Iris pigment epithelial cell (primary cell): ENCODE measurements at places on chromosomes 3 and 15.
A peak's percentile ranks its signal among the peaks of the same experiment; 100 is the strongest.

GRCh38 chr15:44414001-44414400 is 13.4 kb upstream of the CTDSPL2 start:
- no peak for DNase-seq

- DNase-seq, result peak; percentile 66
Measured at GRCh38 chr3:187689984-187690383, 12.4 kb downstream of the RTP2 start.

- peak; percentile 89 for DNase-seq
Measured at GRCh38 chr3:170429050-170429449, 10.4 kb downstream of the CLDN11 start.

DNA sequence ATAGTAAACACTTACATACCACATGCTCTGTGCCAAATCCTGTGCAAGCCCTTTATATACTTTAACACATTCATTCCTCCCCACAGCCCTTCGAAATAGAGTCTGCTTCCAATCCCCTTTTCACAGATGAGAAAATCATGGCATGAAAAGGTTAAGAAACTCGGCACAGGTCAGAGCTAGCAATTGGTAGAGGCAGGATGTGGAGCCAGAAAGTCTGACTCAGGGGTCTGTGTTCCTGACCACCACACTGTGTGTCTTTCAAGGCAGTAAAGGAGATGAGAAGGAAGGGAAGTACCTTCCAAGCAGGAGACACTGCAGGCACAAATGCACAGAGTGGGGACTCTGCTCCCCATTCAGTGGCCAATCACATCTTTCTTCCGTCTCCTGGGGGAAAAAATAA is 61.1 kb downstream of the SCN11A start:
- DNase-seq, result peak; percentile 7

- DNase-seq, result no peak
Measured at GRCh38 chr15:31158858-31159569, 57.5 kb upstream of the TRPM1 start.

DNA sequence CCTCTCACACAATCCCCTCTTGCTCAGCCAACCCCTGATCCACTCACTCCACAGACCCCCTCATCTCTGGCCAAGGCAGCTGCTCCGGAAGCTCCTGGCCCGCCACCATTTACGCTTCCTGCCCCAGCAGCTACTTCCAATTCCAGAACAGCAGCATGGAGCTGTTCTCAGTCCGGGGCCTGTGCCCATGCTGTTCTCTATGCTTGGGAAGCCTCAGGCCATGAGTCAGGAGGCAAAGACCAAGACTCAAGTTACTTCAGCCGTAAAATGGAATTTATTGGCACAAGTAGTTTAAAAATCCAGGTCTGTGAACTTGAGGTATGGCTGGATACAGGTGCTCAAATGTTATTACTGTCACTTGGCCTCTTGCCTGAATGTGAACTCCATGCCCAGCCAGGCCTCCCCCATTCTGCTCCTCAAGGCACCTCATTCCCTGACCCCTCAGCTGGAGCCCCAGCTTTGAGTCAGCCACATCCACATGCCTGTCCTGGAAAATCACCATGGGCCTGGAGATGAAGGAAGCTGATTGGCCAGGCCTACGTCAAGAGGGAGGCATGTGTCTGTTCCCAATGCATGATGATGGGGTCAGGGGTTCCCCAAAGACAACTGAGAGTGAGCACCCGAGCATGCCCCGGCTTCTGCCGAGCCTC is 31.4 kb upstream of the CACNA2D2 start:
- DNase-seq, result peak; percentile 23

- peak; percentile 16 for DNase-seq
Measured at GRCh38 chr3:18758047-18758704, 333.0 kb upstream of the SATB1 start.

- DNase-seq, result no peak
Measured at GRCh38 chr3:194203482-194204041, 67.6 kb downstream of the HES1 start.

DNA sequence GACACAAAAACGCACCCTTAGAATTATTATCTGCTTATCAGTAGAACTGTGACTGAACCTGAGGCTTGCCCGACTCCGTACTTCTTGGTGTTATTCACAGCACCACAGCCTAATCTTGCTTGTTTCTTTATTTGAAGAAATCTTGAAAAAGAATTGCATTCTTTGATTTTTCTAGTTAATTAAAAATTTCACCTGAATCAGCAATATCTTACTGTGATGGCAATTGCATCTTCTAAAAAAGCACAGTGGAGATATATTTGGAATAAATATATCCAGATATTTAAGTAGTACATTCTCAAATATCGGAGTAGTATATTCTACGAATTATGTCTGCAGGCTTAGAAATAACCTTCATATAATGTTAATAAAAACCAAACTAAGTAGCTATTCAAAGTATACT is 90.1 kb upstream of the LYSMD4 start:
- DNase-seq, result no peak

- peak; percentile 3 for DNase-seq
Measured at GRCh38 chr3:72259755-72260587, 475.0 kb upstream of the PROK2 start.

- peak; percentile 53 for DNase-seq
Measured at GRCh38 chr3:129503471-129504291, 24.8 kb upstream of the RHO start.

- DNase-seq, result no peak
Measured at GRCh38 chr15:74579001-74579400, 36.6 kb upstream of the CLK3 start.

DNA sequence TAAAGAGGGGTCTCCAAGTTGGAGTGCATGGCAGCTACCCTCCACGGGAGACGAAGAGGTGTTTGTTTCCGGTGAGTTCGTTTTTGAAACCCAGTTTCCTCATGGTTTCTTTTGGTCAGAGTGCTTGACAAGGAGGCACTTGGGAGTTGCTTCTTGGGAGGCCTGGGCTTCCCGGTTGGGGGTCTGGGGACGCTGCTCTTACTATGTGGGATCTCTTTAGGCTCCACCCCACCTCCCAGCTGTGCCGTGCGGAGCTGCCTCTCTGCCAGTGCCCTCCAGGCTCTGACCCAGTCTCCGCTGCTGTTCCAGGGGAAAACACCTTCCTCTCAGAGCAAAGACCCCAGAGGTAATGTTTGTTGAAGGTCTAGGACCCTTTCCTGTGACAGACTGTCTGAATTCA is 29.6 kb downstream of the KIF7 start:
- DNase-seq, result no peak

- DNase-seq, result peak; percentile 99
Measured at GRCh38 chr15:60371175-60372051, 26.4 kb downstream of the ANXA2 start.

DNA sequence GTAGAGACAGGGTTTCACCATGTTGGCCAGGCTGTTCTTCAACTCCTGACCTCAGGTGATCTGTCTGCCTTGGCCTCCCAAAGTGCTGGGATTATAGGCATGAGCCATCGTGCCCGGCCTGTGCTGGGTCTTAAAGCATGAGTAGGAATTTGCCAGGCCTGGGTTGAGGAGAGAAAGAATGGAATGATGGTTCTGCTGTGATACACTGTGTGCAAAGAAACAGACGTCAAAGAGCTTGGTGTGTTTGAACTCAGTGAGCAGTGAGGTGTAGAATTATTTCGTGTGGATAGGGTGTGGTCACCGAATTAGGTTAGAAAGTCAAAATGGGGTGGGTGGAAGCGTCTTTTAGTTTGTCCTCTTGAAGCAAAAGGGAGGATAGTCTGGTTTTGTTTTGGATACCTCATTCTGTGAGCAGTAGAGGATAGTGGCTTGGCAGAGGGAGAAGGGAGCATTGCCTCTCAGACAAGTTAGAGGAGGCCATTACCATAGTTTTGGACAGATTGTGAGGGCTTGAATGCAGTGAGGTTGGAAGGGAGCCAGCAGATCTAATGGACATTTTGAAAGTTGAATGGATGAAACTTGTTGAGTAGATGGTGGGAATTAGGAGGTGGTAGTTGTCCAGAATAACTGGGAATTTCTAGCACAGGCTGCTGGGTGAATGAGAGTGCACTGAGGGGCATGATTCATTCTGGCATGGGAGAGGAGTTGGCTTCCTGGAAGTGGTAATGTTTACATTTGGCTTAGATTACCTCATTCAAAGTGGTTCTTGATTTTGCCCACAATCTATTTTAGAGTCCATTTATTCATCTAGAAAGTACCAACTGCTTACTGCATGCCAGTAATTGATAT is 27.2 kb downstream of the AKAP13 start:
- peak; percentile 91 for DNase-seq

GRCh38 chr15:89443581-89443980 is 52.8 kb downstream of the RHCG start:
- DNase-seq, result no peak

DNA sequence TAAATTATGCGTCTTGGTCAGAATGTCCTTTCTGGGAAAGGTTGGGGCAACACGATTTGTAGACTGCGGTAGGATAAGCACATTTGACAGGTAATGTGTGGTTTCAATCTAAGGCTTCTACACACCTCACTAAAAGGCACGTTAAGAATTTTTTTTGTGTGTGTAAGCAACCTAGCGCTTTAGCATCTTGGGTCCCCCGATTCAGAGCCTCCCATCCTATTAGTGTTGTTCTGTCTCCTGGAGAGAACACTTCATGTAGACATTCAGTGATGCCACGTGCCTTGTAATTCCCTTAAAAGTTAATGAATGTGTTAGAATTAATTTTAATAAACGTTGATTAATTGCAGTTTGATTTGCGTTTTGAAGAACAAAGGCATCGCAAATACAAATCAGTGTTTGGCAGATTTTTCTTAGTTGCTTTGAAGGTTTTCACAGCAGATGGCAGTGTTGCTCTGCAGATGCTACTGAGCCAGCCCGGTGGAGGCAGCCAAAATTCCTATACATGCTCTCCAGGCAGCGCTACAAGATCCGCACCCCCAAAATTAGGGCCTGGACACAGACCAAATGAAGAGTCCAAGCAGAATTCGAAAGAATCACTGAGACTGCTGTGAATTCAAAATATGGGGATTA is 63.5 kb downstream of the OTOL1 start:
- DNase-seq, result peak; percentile 48

GRCh38 chr3:82130046-82130445 is 368.6 kb upstream of the GBE1 start:
- no peak for DNase-seq

DNA sequence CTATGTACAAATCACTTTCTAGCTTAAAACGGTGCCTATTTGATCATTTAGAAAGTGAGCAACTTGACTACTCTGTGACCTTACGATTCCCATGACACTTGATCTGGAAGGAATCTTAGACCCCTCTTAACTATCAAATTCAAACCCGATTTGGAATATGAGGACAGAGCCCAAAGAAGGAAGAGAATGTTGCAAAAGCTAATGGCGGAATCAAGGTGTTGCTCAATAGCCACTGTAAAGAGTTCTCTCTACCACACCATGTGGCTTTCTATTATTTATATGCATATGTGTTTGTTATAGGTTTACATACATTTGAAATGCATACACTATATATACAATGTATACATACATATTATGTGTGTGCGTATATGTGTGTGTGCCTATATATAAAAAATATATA is 39.9 kb downstream of the PYDC2 start:
- DNase-seq, result no peak

DNA sequence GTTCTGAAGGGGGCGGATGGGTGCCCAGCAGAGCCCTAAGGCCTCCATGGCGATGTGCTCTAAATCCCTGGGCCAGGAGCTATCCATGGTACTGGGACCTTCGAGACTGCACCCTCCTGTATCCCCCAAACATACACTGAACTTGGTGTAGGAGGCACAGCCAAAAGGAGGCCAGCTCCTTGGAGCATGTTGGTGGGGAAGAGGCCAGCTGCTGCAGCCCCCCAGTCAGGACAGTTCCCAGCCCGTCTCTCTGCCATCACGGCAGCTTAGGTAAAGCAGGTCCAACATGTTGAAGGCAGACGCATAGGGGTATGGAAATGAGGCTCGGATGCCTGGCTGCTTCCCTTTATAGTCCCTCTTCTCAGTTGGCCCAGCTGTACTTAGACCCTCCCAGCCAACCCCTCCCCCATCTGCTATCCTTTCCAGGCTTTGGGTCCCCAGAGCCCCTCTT is 1.8 kb downstream of the CAMKV start:
- DNase-seq, result peak; percentile 29

- no peak for DNase-seq
Measured at GRCh38 chr15:63318344-63318743, 40.9 kb downstream of the APH1B start.

- no peak for DNase-seq
Measured at GRCh38 chr3:134991003-134991402, 195.9 kb downstream of the EPHB1 start.

- no peak for DNase-seq
Measured at GRCh38 chr15:77854980-77855379, 222.3 kb upstream of the LINGO1 start.

DNA sequence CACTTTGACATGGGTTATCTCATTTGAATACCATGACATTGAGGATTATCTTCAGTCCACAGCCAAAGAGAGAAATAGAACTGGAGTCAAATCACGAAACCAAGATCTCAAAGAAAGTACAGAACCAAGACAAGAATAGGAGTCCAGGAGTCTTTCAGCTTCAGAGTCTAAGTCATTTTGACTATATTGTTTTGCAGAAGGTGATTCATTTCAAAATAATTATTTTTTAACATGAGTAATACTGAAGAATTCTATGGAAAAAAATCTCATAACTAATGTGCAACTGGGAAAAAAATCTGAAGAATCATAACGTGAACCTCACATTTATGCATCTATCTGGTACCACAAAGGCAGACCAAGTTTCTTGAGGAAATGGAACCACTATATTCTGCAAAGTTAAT is 60.3 kb downstream of the UBE3A start:
- DNase-seq, result peak; percentile 16

- no peak for DNase-seq
Measured at GRCh38 chr3:121719423-121719822, 30.1 kb downstream of the GOLGB1 start.
